Endothelial cell (in vitro differentiated cells): ENCODE measurements at places on chromosomes 11 and 22. TPM values are rescaled to one million over a fixed set of nuclear protein-coding genes. Genes with fewer than 3 reads are reported as not detected.

GRCh38 chr11:126815111-126815510, 185.5 kb downstream of the KIRREL3 start:
- no peak for DNase-seq

MRPL49 gene
- 40.2 TPM for total RNA-seq

- DNase-seq, result no peak
Observed at GRCh38 chr11:2221591-2221990, 48.8 kb downstream of the ASCL2 start.

OR8G1 gene
- 0.13 TPM for total RNA-seq

- DNase-seq, result peak; percentile 96
Observed at GRCh38 chr22:43923631-43924464, at the start of gene PNPLA3. PNPLA3 (plus strand) TSS chr22:43923805; CDS start chr22:43923912, 107 bp downstream.

DNA sequence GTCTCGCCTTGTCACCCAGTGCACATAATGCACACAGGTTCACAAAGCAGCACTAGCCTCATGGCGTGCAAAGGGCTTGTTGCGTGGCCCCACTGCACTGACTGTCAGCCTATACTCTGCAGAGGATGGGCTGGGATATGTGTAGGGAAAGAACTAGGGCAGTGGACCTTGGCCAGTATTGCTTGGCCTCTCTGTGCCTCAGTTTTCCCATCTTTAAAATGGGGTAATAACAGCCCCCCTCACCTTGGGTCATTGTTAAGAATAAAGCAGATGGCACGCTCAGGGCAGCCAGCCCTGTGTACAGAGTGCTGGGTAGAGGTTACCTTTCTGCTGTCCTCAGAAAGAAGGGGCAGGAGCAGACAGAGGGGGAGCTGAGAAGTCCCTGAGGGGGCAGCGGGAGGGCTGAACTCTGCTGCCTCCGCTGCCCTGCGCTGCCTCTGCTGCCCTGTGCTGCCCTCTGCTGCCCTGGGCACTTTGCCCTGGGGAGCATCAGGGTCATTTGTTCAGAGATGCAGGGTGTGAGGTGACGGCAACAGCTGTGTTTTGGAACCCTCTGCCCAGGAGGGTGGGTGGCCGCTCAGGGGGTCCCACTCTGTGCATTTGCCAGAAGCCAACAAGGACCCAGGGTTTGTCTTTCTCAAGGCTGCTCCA, 71.2 kb downstream of the CACNA1I start:
- DNase-seq, result no peak

LDHAL6A gene
- not detected for total RNA-seq

SLC22A9 gene
- total RNA-seq, result not detected

DNA sequence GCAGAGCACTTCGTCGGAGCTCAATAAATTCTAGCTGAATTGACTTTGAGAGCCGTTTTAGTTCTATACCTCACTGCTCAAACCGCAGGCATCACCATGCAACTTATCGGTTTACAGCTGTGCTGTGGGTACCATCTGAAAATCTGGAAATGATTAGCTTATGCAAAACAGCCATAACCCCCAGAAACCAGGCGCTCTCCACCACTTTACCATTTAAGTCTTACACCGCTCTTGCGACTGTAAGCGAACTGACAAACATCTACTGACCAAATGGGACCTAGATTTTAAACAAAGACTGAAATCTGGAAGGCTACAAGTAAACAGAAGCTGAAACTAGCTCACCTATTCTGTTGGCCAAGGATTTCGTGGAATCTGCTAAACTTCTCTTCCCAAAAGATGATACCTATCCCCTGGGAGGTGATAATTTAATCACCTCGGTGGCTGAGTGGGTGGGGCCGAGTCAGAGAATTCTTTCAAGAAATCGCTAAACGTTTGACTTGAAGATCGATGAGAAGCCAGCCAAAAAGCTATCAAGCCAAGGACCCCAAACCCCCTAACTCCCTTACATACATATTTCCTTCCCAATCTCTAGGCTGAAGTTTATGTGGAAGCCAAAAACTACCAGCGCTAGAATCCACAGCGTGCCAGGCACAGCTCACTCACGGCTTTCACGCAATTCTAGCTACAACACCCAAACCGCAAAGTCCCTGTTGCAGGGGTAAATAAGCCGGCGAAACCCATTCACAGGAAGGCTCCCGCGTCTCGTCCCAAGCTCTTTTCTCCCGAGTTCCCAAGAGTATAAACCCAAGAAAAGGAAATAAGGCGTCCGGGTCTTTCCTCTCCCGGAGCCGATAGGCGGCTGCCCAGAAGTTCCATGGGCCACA, 644 bp downstream of the SPTY2D1 start:
- DNase-seq, result no peak

DNA sequence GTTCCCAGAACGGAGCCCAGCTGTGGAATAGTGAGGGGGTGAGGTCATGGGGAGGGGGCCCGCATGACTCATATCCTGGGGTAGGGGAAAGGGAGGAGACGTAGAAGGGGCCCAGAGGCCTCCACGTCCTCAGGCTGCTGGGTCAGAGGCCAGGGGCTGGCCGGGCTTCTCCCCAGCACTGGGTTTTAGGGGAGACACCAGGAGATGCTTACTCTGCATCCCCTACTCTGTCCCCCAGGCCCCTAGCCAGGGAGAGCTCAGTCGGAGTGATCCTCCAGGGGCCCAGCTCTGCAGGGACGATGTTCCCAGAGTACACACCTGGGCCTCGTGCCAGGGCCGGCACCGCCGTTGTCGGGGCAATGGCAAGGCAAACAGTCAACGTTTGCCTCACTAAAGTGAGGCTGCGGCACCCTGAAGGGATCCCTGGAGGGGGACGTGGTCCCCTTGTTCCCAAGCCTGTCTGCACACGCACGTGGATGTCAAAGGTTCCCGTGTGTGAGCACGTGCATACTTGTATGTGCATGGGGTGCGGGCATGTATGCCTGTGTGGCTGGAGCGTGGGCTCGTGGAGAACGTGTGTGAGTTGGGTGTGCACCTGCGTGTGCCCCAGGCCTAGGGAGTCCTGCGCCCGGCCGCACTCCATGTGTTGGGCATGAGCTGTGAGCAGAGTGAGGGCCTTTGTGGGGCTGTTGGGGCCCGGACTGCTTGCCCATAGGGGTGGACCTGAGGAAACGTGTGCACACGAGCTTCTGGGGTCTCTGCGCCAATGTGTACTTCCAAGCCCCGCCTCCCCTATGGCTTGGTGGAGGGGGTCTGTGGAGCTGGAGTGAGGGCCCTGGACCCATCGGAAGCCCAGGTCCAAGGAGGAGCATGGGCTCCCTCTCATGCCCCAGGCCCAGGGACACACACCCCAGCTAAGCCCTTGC, 14.2 kb downstream of the PRR33 start:
- no peak for DNase-seq

DNA sequence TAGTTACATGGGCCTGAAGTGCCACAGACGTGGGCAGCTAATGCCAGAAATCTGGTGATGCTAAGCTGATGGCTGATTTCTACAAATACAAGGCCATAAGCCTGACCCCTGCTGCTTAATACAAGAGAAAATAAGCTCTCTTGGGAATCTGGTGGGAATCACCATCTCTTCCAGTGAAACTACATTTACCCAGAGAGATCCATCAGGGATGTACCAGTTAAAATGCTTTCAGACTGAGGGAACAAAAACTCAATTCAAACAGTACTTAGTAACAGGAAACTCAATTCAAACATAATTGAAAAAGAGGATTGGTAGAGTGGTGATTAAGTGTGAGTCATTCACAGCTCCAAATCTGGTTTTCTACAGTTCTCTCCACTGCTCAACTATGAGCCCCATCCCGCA, 1.7 kb upstream of the CAVIN3 start:
- no peak for DNase-seq

SLC7A4 gene
- total RNA-seq, result not detected

DNA sequence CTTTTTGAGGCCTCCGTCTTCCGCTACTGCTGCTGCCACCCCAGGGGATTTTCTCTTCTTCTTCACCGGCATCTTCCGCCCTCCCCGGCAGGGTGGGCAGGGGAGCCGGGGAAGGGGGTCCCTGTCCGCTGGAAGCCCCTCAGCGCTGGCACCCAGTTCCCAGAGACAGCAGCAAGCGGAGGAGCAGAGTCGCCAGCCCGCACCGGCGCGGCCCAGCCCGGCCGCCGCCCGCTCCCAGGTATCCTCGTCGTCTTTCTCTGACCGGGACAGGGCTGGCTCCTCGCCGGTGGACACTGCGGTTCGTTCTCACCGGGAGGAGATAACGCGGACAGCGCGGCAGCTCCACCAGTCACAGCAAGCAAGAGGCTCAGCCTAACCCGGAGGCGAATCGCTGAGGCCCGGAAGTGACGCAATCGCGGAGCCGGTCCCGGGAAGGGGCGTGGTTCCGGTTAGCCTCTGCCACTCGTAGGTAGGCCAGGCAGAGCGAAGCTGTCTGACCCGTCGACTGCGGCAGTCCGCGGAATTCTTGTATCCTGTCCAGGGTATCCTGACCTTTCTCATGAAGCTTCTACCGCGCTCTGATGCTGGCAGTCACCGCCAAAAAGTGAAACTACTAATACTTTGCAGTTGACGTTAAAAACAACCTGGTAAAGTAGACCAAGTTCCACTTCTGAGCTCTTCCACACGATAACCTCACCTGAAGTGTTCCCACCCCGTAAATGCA, at the start of gene DCUN1D5:
TSS of gene DCUN1D5 (minus strand) at position 360 of the 724 bp plus-strand sequence. CDS start at position 72, 288 bp downstream.
- DNase-seq, result peak; percentile 93

- no peak for DNase-seq
Observed at GRCh38 chr22:46734830-46735453, 3.1 kb downstream of the CERK start.

LRRC74B gene
- not detected for total RNA-seq

MUC2 gene
- not detected for total RNA-seq

DNA sequence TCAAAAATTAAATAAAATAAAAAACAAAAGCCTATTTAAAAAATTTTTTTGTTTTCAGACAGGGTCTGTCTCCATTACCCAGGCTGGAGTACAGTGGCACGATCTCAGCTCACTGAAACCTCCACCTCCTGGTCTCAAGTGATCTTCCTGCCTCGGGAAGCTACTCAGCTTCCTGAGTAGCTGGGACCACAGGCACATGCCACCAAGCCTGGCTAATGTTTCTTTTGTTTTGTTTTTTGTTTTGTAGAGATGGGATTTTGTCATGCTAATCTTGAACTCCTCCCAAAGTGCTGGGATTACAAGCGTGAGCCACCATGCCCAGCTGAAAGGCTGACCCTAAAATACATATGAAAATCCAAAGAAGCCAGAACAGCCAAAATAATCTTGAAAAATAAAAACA, 20.4 kb upstream of the L3MBTL2 start:
- no peak for DNase-seq

DNA sequence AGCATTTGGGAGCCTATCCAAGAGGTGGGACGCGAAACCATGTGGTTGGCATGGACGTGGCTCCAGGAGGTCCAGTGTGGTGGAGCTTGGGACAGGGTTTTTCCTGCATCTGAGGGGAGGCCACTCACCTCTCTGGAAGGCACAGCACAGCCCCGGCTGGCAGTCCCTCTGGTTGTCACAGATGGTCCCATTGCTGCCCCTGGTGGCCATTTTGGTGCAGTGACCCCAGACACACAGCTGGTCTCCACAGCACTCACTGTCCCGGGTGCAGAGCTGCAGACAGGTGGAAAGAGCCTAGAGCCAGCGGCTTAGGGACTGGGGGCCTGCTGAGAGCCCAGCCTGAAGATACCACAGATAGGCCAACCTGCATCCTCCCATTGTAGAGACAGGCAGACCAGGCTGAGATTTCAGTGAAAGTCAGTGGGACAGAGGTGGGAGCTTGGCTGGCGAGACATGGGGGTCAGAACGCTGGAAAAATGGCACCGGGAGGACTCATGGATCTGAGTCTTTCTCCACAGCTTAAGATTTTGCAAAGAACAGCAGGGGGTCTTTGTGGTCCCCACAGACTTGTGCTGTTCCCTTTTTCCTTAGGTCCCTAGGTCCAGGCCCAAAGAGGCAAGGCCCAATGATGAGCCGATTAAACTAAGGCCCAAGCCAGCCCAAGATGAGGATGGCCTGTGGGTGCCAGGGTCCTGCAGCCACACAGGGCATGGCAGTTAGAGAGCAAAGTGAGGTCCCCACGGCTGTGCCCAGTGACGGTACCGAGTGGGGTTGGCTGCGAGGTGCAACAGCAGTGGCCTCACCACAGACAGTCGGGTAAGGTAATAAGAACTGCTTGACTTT, 41.4 kb downstream of the DKK3 start:
- peak; percentile 83 for DNase-seq

IL18BP gene
- total RNA-seq, result 17.7 TPM

- no peak for DNase-seq
Observed at GRCh38 chr11:7668911-7669310, 4.4 kb downstream of the CYB5R2 start.
